Breast epithelium (tissue), 4 donors: ENCODE measurements at places on chromosomes 5 and 9.
A peak's percentile ranks its signal among the peaks of the same experiment; 100 is the strongest.

DNA sequence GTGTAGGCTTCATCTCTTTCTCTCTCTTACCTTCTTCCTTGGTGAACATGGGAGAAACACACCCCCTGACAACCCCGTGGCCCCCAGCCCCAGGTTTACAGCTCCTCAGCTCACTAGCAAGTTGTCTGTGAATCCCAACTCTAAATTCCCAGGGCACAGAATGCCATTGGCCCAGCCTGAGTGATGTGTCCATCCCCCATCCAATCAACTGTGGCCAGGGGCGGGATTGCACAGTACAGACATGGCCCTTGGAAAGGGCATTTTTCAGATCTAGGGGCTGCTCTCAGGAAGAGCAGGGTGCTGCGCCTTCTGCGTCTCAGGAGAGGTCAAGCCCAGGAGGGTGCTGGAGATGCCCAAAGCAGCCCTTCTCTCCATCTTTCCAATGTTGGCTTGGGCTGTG, 48.2 kb upstream of the ASS1 start:
- no peak for DNase-seq

- DNase-seq: no peak
Measured at GRCh38 chr9:136903041-136903554, 16.8 kb downstream of the TRAF2 start.

GRCh38 chr5:32854473-32854872, 143.4 kb downstream of the NPR3 start:
- no peak for DNase-seq

GRCh38 chr5:110371011-110371724, 355.3 kb downstream of the TMEM232 start:
- no peak for DNase-seq

DNA sequence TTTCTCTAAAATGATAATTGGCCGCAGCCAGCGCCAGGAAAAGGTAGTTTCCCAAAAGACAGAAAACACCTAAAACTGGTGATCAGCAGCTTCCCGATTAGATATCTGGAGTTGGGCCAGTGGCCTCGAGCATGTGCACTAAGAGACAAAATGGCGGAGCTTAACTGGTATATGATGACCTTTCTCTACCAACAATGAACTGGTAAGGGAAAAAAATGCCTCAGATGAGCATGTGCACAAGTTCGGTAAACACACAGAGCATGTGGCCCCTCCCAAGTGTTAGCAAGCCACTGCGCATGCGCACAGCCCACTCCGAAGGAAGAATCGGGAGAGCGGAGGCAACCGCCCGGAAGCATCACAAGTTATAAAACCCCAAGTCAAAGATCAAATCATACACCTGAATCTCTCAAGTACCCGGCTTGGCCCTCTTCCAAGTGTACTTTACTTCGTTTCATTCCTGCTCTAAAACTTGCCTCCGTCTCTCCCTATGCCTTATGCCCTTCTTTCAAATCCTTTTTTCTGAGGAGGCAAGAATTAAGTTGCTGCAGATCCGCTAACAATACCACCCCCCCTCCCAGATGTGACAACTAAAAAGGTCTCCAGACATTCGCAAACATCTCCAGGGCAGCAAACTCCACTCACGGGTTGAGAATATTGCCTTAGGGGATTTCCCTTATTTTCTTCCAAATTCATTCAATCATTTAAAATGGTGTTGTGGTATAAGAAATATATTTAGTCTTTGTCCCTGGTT, 15.0 kb upstream of the PTBP3 start:
- peak; percentile 79 for DNase-seq

GRCh38 chr5:74322191-74322590, 318.3 kb downstream of the ENC1 start:
- DNase-seq: no peak

DNA sequence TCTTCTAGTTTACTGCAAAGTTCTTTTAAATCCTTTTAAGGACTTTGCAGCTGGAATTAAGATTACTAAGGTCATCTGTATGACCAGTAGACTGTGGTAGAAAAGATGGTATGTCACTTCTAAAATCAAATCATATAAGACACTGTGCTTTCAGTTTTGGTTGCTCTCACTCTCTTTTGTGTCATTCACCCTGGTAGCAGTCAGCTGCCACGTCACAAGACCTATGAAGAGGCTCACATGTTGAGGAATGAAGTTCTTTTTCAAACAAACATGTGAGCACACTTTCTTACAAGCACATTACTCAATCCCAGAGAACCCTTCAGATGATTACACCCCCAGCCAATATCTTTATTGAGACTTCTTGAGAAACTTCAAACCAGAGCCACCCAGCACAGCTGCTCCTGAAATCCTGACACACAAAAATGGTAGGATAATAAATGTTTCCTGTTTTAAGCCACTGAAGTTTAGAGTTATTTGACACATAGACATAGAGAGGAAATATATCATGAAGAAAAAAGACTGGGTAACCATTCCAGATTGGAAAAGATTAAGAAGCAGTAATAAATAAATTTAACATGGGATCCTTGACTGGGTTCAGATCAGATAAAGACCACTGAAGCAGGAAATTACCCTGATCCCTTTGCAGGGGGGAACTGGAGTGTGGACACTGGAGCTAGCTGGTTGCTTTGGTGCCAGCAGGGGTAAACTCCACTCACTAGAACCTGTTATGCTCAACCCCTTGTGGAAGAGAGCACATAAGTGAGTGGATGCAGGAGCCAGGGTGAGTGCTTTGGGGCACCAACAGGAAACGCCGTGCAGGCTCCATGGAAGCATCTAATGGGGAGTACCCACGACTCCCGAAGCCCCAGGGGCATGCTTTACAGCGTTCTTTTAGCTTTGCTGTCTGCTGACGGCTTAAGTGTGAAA, 64.1 kb downstream of the SLCO4C1 start:
- no peak for DNase-seq

GRCh38 chr5:34803974-34804732, 34.8 kb upstream of the TTC23L start:
- no peak for DNase-seq

DNA sequence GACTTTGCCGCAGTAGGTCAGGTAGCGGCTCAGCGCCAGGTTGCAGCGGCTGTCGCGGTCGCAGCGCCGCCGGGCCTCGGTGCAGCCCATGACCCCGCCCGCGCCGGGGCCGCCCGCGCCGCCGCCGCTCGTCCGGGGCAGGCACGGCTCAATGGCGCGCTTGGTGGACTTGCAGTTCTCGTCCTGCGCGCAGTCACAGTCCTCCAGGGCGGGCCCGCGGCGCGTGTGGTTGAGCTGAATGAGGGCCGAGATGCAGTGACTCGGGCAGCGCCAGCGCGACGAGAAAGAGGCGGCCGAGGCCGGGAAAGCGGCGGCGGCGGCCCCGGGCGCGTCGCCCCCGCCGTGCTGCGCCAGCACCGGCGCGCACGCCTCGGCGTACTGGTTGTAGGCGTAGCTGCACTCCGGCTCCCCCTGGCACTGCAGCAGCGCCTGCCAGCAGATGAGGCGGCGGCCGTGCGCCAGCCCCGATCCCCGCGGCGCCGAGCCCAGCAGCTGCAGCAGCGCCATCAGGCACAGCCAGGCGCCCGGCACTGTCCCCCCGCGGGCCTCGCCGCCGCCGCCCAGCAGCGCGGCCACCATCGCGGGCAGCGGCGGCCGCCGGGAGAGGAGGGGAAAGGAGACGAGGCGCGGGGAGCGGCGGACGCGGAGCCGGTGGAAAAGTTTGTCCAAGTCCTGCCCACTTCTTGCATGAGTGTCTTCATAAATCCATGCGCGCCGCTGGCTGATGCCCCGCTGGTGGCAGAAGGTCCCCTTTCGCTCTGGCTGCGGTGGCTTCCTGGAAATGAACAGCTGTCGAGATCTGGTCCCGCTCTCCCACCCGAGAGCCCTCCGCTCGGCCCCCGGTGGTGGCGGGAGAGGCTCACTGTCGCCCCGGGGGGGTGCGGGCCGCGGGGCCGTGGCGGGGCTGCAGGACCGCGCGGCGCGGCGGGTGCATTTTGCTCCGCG, 833 bp downstream of the GAS1 start:
- peak; percentile 58 for DNase-seq

DNA sequence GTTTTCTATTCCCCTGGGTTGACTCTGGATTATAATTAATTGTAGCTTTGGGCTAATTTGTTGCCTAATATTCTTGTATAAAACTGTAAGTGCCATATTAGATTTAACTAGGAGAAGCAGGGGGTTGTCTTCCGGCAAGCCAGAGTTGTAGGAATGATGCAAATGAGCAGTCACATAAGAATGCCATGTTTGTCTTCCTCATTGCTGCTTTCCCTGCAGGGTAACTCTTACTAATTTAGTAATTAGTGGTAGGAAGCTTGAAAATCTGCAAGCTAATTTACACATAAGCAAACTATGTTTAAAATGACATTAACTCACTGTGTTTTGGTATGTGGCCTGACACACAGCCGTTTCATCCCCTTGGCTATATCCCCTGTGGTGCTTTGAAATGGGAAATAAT, 527.8 kb downstream of the KCTD16 start:
- no peak for DNase-seq

DNA sequence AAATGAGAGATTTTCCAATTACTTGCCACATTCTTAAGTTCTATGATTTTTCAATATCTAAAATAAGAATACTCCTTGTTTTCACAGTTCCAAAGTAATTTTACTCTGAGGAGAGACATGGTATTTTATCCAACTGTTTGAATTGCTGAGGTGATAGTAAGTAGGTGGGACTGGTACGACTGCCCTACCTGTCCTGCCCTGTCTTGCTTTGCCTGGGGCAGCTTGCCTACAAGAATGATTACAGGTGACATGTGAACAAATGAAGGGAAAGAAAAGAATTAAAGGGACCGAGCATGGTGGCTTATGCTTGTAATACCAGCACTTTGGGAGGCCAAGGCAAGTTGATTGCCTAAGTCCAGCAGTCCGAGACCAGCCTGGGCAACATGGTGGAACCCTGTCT, 41.6 kb upstream of the HMGCS1 start:
- no peak for DNase-seq

DNA sequence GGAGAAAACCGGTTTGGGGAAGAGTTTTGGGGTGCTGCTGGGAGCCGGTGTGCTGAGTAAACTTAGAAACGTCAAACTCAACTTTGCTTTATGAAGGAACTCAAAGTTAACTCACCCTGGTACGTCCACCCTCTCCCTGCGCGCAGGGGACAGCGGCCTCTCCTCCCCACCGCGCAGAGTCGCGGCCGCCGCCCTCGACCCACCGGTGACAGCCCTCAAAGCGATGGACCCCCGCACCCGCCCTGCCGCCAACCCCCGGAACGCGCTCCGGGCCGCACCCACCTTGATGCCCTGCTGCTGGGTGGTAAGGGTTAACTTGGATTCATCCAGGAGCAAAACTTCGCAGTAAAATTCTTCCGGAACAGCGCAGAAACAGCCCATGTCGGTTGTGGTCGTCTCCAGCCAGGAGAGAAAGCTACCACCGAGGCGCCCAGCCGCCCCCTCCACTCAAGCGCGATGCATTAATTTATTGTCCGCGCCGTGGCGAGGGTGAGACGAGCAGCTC, 366 bp downstream of the EPB41L4A start:
- DNase-seq: no peak

GRCh38 chr5:73968729-73969128, 342.7 kb downstream of the ARHGEF28 start:
- peak; percentile 80 for DNase-seq

DNA sequence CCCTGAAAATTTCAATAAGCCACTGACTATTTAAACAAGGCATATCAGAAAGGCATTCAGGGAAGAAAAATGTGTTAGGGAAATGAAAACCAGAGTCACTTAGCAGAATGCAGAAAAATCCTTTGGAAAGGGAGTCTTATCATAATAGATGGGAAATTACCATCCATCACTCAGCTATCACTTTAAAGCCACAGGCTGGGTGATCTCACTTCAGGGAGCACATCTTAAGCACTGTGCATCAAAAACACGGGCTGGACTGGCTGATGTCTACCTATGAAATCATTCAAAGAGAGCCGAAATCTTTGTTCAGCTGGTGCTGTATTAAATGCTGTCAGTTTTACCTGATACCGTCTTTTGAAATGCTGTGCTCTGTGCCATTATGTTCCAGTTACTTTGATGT, 73.5 kb downstream of the C9orf57 start:
- DNase-seq: no peak

DNA sequence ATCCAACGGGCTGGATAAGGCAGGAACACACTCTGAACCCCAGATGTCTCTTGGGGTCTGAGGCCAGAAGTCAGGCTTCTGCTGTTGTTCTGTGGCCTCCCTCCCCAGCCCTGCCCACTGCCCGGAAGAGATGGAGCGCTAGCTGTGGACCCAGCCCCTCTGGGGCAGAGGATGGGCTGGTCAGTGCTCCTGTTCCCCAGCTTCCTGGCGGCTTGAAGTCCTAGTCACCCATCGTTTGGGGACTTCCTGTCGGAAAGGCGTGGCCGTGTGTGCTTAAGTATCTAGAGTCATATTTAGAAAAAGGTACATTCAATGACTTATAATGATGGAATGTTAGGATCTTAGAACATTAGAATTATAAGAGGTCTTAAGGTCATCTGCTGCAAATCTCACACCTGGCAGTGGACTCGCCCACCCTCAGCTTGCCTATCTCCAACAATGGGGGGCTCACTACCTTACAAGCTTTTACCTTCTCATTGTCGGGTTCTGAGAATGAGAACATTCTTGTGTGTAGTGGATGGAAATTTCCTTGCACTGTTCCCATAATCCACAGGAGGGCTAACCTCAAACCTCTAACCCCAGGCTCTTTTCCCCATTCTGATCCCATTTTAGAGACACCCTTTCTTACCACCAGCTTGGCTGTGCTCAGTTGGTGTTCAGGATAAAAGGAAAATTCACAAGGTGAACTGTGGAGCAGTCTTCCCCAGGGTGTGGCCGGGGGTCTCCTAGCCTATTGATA, 13.4 kb upstream of the AIF1L start:
- DNase-seq: no peak

DNA sequence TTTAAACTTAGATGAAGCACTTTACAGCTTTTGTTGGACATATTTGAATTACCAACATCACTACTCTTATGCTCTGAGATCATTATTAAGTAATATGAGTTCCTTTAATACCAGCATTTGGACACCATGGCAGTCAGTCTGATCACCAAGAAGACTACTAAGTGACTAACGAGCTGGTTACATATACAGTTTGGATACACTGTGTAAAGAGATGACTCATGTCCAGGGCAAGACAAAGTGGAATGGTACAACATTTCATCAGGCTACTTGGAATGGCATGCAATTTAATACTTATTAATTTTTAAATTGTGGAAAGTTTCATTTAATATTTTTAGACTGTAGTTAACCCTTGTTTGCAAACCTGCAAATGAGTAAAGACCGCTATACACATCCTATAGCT, 237.4 kb upstream of the PRDM9 start:
- DNase-seq: no peak

- DNase-seq: no peak
Measured at GRCh38 chr5:161306351-161306995, 240.1 kb downstream of the GABRB2 start.

GRCh38 chr5:109479260-109479860, 69.6 kb upstream of the PJA2 start:
- no peak for DNase-seq
